ENCODE measurements at places on chromosomes 1 and 21. TPM values are rescaled to one million over a fixed set of nuclear protein-coding genes. Genes with fewer than 3 reads are reported as not detected.

- peak; percentile 30 for DNase-seq
These were observed 1.6 kb upstream of the STK40 start for GRCh38 chr1:36387141-36387949.

DNA sequence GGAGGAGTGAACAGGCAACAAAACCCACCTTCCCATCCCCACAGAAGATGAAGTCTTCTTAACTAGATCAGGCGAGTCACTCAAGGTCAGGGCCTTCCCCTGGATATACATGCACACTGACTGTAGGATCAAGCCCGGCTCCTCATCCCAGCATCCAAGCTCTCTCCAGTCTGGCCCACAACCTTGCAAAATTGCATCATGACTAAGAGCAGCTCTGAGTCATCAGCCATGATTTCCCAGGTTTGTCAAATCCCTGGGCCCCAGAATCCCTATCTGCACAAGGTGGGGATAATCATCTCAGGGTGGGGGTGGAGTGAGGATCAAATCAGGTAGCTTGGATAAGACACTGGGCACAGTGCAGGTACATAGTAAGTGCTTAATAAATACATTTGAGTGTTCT, 199.3 kb upstream of the GRIK3 start:
- DNase-seq, result no peak

- DNase-seq, result peak; percentile 50
These were observed at the start of gene LPAR3 for GRCh38 chr1:84892705-84893618. Gene LPAR3 (minus strand): TSS chr1:84893206. CDS start chr1:84866120, 27,086 bp downstream.

- DNase-seq, result peak; percentile 9
These were observed 687 bp downstream of the PRKAB2 start for GRCh38 chr1:147171399-147172167.

DNA sequence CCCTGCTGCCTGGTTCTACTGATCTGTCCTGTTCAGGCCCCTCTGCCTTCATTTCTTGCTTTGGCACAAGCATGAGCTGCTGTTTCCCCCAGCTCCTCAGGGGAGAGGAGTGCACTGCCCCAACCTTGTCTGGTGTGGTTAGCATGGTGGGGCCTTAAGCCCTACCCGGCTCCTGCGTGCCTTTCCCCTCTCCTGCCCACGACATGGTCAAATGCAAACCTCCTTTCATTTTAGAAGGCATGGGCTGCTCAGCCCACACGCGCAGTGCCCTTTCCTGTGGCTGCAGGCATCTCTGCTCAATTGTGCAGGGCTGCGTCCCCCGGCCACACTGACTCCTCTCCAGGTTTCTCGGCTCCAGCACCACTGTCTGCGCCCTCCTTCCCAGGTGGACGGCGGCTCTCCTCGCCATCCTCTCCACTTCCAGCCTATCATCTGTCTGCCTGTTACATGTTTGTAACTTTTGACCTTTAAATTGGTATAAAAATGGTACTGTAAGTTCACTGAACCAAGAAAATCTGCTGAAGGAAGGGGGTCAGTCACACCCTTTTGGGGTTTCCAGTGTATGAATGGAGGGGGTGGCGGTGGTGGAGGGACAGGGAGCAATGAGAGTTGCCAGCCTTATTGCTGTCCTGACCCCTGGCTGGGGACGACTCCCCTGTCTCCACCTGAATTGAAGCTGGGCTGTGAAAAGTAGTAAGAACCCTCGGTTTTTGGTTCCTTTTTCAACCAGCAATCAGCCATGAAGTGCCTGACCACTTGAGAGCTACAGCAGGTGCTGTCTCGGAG, 5.1 kb downstream of the PDE9A start:
- no peak for DNase-seq

- DNase-seq, result no peak
These were observed 131.8 kb upstream of the IPO9 start for GRCh38 chr1:201697174-201697573.

DNA sequence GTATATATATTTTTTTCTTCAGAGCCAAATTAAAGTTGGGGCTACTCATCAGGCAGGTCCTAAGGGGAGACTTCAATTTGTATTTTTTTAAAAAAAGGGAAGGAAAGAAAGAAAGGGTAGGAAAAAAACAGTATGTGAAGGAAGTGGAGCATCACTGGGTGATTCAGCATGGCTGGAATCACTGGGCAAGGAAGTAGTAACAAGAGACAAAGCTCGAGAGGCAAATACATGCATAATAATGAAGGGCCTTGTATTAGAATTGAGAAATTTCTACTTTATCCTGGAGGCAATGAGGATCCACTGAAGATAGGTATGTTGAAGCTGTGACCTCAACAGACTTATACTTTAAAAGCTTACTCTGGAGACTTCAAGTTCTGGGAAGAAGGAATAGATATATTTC, 184.4 kb downstream of the COQ8A start:
- DNase-seq, result no peak

- no peak for DNase-seq
These were observed at the start of gene SH3BGR for GRCh38 chr21:39451332-39452206. Gene SH3BGR (plus strand): TSS chr21:39451970. CDS start chr21:39452097, 127 bp downstream.

DNA sequence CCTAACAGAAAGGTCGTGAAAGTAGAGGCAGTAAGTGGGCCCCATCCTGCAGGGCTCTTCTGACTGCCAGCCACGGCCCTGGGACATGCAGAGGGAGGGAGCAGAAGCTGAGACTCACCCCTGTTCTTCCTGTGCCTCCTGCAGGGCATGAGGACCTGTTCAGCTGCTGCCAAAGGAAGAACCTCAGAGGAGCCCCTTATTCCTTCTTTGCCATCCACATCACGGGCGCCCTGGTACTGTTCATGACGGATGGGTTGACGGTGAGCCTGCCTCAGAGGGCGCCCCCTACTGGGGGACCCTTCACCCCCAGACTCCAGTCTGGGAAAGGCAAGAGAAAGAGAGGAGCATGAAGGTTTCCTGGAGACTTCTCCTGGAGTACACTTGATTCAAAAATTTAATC, 47.1 kb downstream of the ELK4 start:
- DNase-seq, result no peak

DNA sequence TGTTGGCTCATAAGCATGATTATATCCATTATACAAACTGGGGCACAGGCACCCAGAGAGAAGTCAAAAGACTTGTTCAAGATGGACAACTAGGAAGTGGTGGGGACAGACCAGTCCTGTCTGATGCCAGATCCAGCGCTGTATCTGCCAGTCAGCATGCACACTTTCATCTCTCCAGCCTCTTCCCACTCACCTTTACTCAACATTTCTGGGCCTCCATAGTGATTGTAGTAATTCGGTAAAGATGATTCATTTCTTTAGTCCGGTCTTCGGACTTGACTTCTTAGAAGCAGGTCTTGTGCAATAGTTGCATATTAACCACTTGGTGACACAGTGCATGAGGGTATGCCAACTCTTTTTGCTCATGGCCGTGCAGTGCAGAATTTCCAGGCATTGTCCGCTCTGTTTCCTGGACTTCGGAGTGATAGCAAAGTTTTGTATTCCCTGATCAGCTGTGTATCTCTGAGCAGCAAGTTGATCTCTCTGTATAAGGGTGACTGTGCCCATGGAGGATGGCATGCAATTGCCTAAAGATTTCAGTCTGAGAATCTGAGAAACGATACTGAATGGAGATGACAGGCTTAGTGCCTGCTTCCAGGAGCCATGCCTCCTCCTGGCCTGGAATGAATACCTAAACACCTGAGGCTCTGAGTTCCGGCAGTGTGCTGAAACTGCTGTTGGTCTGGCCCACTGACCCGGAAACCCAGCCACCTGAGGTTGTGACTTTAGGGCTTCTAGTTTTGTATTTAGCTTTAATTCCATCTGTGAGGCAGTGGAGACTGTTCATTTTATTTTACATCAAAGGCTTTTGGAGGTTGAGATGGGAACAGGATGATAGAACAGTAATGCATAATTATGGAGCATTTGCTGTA, 39.0 kb downstream of the GALNT2 start:
- DNase-seq, result peak; percentile 53

DNA sequence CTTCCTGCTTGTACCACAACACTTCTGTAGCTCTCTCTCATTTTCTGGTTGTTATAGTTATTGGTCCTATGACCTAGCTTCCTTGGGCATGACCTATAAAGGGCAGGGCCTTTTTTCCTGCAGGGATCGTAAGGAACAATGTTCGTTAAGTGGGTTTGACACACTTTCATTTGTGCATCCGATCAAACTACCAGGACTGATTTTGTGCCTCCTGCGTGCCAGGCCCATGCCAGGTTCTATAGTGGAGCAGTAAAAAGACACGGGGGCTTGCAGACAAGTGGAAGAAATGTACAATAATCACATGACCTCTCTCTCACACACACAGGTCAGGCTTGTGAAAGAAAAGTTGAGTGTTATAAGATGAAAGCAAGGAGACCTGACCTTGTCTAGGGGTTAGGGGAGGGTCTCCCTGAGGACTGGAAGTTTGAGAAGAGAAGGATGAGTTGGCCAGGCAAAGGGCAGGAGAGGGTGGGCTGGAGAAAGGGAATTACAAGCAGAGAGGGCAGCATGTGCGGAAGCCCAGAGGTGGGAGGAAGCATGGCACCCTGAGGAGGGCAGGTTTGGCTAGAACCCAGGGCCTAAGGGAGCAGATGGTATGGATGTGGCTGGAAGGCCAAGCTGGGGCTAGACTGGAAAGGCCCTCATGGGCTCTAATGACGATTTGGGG, 145.4 kb downstream of the GRIK3 start:
- DNase-seq, result no peak

DNA sequence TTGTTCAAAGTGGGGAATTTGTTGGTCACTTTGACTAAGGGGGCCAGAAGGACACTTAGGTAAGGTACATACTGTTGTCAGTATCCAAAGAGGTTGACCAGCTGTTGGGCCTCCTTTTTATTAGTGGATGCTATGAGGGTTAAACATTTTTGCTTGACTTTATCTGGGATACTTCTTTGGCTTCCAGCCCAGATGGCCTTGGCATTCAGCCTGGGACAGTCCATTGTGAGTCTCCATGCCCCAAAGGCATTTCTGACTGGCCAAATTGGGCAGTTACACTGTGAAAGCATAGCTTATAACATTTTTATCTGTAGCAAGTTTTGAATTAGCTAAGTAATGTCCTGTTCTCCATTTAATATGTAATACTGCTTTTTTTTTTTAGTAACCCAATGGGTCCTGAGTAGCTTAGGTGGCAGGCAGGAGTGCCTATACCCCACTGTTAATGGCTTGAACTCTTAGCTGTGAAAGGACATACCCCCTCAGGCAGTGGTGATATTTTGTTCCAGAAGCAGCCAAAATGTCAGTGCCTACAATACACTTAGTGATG, 35.4 kb upstream of the CD1D start:
- no peak for DNase-seq

- DNase-seq, result no peak
These were observed 77.0 kb upstream of the POU3F1 start for GRCh38 chr1:38123356-38124135.

- DNase-seq, result no peak
These were observed 281.5 kb downstream of the NEGR1 start for GRCh38 chr1:72000809-72001208.

The FCRL6 gene
- total RNA-seq, result not detected

- DNase-seq, result no peak
These were observed 174.5 kb upstream of the POU3F1 start for GRCh38 chr1:38221006-38221649.

- DNase-seq, result no peak
These were observed 92.0 kb upstream of the CCDC190 start for GRCh38 chr1:162952956-162953355.

The ACTRT2 gene
- not detected for total RNA-seq

The CDC42 gene
- 310 TPM for total RNA-seq

GRCh38 chr21:34073749-34074282, 438 bp downstream of the MRPS6 start:
- peak; percentile 32 for DNase-seq

The SH3BGR gene
- 3.1 TPM for total RNA-seq

DNA sequence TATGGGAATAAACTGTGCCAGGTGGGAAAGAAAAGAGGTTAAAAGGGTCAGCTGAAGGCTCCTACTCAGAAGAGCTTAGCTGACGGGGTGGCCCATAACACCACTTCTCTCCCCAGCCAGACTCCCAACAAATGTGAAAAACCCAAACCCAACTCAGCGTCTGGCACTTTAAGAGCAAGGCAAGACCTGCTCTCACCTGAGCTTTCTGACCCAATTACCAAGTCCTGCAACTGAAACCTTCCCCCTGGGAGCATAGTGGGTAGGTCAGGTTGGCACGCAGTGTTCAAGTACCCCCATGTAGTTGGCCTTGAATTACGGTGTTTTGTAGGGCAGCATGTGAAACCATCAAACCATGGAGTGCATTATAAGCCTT, 3.2 kb downstream of the IRF6 start:
- DNase-seq, result no peak

The FCRLA gene
- not detected for total RNA-seq

The IVL gene
- total RNA-seq, result not detected

GRCh38 chr1:72100771-72101170, 181.6 kb downstream of the NEGR1 start:
- no peak for DNase-seq

GRCh38 chr1:25356848-25357247, 18.7 kb downstream of the TMEM50A start:
- no peak for DNase-seq

- no peak for DNase-seq
These were observed 126.8 kb upstream of the DEPDC1 start for GRCh38 chr1:68623700-68624099.

The TPTE gene
- not detected for total RNA-seq

The SLC6A9 gene
- 7.9 TPM for total RNA-seq

- DNase-seq, result no peak
These were observed 925 bp downstream of the TNNI1 start for GRCh38 chr1:201420608-201421002.

DNA sequence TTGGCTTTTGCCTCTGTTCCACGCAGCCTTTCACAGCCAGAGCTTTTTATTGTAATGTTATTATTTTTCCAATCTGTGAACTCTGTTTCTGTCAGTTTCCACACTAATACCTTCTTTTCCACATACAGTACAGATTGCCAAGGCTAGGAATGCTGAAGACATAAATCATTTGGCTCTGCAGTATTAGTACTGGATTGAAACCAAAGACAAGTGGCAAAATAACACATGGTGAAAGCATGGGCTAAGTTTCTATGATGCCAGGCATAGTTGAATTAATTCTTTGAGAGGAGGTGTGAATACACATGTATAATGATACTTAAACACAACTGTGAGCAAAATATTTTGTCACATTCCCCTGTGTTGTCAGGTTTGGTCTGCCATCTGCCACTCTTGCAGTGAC, 73.5 kb downstream of the TMEM200B start:
- no peak for DNase-seq

The ALX3 gene
- not detected for total RNA-seq

DNA sequence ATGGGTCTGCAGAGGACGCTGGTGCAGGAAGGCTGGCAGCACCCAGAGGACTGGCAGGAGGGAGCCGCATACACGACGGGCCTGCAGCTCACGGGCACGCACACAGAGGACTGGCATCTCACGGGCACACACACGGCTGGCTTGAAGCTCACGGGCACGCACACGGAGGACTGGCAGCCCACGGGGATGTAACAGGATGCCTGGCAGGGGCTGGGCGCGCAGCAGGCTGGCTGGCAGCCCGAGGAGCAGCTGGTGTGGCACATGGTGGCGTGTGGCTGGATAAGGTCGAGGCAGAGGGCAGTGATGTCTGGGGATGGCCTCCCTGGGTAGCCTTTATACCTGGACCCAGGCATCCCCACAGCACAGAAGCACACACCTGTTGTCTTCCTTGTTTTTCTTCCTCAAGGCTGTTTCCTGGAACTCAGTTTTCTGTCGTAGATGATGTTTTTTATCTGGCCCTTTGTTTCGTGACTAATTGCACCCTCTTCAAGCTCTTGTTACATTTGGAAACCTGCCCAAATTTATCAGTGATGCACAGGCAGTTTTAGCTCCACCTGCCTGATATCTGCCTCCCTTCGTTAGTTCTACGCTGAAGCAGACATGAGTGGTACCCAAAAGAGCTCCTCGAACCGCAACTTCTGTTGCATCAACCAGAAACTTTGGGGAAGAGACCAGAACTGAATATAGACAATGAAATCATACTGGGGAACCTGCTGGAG, at the start of gene KRTAP12-1:
TSS of gene KRTAP12-1 (minus strand) at position 303 of the 719 bp plus-strand sequence. CDS start at position 263, 40 bp downstream.
- no peak for DNase-seq

GRCh38 chr1:238492271-238492670, 601.5 kb upstream of the ZP4 start:
- no peak for DNase-seq

All from activated CD4-positive, alpha-beta memory T cell treated with anti-CD3 and anti-CD28 coated beads for 36 hours (primary cell).